ENCODE measurements at places on chromosomes 16 and 17.

DNA sequence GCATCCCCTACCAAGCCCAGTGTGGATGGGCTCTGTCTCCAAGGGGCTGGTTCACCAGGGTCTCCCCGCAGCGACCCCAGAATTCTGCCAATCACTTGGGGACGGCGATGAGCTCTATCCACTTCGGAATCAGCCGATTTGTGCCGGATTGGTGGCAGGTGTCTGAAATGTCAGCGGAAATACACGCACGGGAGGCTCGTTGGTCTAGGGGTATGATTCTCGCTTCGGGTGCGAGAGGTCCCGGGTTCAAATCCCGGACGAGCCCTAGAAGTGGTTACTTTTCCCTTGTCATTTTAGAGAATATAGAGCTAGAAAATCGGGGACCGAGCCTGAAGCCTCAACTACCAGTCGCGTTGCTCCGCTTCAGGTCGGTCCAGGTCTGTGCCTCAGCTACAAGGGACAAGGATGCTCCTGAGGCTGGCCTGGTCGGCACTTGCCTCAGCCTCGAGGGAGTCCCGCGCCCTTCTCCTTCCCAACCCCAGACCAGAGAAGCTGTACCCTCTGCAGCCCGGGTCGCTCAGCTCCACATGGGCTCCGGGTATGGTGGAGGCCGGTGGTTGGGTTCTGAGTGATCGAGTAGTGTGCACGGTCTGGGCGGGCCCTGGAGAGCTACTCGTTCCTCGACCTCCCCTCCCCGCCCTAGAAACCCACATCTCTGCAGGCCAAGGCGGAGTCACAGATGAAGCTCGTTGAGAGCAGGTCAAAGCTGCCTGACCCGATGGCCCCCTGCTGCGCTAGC is 16.0 kb upstream of the OR1F1 start:
- DNase-seq = no peak

DNA sequence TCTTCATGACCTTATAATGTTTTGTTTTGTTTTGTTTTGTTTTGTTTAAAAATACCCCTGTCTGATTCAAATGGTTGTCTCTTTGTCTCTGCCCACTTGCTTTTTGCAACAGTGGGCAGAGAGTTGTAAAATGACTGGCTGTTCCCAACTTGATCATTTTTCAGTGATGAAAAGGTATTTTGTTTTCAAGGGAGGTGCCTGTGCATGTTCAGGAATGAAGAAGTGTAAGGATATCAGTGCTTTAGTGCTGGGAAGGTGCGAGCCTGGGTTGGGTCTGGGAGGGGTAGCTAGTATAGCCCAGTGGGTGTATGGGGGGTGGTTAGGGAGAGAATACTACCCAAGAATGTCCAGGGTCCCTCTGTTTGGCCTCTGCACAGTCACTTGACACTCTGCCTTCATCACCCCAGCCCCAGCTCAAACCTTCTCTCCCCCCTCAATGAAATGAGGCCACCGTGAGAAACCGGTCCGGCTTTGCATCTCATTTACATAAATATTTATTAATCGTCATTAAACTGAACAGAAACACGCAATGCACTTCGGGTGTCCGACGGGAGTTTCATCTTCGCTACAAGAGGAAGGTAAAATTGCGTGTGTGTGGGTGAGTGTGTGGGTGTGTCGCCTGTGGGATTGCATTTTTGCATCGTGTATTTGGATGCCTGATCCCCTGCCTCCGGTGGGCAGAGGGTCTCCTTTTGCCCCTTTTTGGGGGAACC is 4.3 kb downstream of the NEUROD2 start:
- no peak for DNase-seq

DNA sequence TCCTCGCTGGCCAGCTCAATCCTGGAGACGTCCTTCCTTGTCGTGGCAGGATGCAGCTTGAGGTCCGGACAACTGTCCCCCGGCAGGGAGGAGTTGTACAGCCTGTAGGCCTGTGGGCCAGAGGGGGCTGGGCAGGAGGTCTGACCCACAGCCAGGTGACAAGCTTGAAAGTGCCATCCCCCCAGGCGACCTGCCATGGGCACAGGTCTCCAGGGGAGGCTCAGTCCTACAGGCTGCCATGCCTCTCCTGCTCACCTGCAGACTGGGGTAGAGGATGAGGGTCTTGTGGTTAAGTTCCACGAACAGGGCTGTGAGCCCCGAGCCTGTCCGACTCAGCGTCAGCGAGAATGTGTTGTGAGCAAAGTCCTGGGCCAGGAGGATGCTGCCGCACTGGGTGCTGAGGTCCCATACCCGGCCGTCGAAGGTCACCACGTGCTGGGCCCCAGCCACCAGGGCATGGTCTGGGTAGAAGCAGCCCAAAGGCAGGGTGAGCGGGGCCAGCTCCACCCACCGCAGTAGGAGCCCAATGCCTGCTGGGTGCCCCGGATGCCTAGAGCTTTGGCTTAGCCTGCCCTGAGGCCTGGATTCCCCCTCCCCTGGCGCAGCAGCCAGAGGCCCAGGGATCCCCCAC is 39.8 kb downstream of the RMI2 start:
- no peak for DNase-seq

GRCh38 chr16:84788920-84789391 is 30.8 kb upstream of the CRISPLD2 start:
- no peak for DNase-seq

DNA sequence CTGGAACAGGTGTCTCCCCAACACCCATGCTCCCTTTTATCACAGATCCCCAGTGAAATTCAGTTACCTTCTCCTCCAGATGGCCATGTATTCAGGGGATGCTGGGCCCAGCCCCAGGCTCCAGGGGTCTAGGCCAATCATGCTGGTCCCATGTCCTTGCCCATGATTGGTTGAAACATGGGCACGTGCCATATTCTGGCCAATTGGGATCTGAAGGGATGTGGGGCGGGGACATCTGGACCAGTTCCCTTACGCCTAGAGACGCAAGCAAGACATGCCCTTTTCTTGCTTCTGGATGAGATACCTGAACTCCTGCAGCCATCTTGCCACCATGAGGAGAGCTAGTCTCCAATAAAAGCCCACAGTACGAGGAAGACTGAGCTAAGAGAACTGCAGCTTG is 31.0 kb upstream of the ST6GALNAC1 start:
- DNase-seq = no peak

- DNase-seq = no peak
These were observed 29.2 kb upstream of the ABR start for GRCh38 chr17:1208966-1209365.

DNA sequence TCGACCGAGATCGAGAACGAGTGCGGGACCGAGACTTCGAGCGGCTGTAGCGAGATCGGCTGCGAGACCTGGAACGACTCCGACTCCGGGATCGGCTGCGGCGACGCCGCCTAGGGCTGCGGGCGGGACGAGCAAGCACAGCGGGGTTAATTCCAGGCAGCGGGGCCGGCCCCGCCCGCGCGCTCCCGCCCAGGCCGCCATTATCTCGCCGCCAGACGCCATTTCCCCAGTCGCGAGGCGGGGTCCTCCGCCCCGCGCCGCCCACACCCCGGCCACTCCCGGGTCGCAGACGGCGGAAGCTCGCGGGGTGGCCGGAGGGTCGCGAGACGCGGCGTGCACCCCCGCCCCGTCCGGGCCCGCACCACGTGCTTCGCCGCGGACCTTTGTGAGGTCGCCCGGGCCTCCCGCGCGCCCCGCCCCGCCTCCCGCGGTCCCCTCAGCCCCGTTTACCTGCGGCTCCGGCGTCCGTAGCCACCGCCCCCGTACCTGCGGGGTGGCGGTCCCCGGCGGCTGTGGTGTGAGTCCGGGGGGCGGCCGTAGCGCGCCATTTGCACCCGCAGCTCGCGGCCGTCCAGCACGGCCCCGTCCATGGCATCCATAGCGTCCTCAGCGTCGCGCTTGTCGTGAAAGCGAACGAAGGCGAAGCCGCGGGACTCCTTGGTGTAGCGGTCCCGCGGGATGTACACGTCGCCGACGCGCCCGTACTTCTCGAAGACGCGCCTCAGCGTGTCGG is 616 bp downstream of the SRSF2 start:
- no peak for DNase-seq

GRCh38 chr16:85565801-85566526 is 47.2 kb upstream of the GSE1 start:
- DNase-seq = no peak

- DNase-seq = no peak
These were observed 33.4 kb downstream of the CMIP start for GRCh38 chr16:81477697-81478693.

DNA sequence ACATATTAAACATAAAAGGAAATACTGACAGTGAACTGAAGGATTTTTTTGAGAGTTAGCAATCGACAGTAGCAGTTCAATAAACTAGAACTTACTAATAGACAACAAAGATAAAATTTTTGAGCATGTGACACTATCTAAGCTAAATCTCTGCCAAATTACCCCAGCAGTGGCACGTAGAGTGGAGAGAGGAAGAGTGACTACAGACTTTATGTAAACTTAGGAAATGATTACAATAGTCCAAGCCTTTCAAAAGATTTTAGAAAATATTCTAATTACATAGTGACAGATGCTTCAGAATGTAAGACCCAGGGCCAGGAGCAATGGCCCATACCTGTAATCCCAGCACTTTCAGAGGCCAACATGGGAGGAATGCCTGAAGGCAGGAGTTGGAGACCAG is 52.4 kb downstream of the CFDP1 start:
- DNase-seq = no peak

- peak; percentile 48 for DNase-seq
These were observed 32.6 kb downstream of the PLXDC1 start for GRCh38 chr17:39118674-39119419.

- DNase-seq = no peak
These were observed 8.2 kb downstream of the STX1B start for GRCh38 chr16:31002250-31002700.

- DNase-seq = no peak
These were observed 50.1 kb downstream of the KLHDC4 start for GRCh38 chr16:87715658-87716057.

DNA sequence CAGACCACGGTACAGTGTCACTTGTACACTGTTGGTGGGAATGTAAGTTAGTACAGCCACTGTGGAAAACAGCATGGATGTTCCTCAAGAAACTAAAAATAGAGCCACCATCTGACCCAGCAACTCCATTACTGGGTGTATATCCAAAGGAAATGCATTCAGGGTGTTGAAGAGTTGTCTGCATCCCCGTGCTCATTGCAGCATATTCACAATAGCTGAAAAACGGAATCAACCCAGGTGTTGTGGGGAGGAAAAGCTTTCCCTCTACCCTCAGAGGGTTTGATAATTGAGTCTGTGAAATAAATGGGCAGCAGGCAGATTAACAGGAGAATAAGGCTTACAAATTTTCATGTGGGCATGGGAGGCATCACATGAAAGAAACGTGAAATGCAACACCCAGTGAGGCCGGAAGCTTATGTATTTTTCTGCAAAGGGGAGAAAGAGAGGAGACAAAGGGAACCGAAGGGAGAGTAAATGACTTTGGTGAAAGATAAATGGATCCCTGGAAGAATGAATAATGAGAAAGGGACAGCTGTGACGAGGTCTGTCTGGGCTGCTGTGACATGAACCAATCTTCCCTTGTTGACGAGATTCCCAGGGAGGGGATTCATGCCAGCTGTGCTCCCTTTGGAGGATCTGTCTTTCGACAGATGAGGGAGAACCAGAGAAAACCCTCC is 106.2 kb downstream of the KCNJ12 start:
- no peak for DNase-seq

DNA sequence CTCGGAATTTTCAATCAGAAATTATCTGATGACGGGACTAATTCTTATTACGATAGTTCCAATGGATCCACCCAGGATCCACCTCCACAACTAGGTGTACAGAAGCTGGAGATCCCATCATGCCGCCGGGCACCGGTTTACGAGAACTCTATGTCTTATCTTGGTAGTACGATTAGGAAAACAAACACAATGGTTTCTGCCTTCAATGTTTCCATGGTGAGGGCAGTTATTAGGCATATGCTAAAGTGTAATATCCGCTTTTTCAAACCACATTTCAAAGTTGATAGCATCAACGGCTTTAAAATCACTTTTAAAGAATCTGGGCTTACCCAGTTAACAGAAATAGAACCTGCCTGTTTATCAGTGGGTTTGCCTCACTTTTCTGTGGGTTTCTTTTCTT is 705.7 kb downstream of the MAF start:
- DNase-seq = no peak

GRCh38 chr16:69890892-69891282 is 60.2 kb upstream of the CLEC18A start:
- no peak for DNase-seq

DNA sequence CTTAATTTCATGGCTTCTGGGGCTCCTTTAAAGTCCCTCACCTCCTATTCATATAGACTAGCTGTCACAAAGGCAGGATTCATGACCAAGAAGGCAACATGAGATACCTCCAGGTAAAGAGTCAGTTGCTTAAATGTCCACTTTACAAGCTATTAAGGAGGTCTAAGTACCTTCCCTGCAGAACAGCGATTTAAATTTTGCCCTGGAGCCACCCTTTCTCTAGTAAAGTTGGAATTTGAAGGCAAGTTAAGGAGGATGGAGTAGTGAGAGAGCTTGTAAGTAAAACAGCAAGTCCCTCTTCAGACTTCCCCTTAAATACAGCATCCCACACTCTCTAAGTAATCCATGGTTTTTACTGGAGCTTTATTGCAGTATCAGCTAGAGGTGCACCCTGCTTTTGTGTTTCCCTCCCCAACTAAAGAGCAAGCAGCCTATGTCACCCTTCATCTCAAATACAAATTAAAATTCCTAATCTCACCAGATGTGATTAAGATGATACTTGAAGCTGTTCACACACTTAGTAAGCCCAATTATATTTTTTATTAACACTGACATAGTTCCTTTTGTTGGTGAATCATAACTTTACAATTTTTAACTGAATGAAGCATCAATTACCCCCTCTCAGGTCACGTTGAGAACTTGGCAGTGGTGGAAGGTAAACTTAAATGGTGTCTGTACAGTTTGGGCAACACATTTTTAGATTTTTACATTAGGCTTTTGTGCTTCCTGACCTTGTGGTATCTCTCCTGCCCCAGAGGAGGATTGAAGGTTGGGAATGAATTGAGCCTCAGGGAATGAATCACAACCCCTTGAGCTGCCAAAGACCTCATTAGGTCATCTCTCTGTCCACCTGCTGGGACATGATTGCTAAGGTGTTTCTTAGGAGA is 108.9 kb downstream of the TANGO6 start:
- DNase-seq = no peak

GRCh38 chr17:35498448-35499178 is 38.9 kb downstream of the SLFN12L start:
- DNase-seq = no peak

DNA sequence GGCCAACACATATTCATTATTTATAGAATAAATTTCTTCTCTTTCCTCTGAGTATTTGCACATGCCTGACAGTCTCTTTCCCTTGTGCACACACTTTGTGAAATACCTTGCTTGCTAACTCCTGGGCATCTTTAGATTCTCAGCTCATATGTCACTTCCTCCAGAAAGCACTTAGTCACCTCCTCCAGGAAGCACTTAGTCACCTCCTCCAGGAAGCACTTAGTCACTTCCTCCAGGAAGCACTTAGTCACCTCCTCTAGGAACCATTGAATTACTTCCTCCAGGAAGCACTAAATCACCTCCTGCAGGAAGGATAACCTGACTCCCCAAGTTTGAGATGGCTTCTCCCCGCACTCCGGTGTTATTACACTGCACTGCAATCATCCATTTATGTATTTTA is 462.5 kb upstream of the EEF2KMT start:
- no peak for DNase-seq

GRCh38 chr16:8512941-8513624 is 77.2 kb downstream of the TMEM114 start:
- DNase-seq = no peak
